LHCN-M2 (cell line): ENCODE measurements at places on chromosomes 12 and 14. TPM values are rescaled to one million over a fixed set of nuclear protein-coding genes. Genes with fewer than 3 reads are reported as not detected.

RHEBL1 gene
- total RNA-seq: 0.90 and 2.9 TPM in 2 replicates

RERG gene
- 3.0 and 5.3 TPM in 2 replicates for total RNA-seq

KRT5 gene
- total RNA-seq: not detected in 2 replicates

NID2 gene
- 11.1 and 13.3 TPM in 2 replicates for total RNA-seq

CRACR2A gene
- 6.7 and 7.0 TPM in 2 replicates for total RNA-seq

DNA sequence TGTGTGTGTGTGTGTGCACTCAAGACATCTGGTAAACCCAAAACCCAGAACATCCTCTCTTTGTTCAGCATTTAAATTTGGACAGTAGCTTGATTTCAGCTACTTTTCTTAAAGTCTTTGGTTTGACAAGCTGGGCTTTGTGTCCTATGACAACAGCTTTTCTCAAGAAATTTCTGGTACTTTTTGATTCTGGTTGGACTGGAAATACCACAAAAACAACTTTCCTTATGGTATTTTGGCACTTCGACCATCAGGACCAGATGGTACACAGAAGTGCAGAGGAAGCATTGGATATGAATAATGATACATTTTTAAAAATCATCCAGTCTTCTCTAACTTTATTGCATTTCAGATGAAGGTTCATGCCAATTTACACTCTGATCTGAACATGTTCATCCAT is 286.6 kb upstream of the FLRT2 start:
- no peak for DNase-seq

DNA sequence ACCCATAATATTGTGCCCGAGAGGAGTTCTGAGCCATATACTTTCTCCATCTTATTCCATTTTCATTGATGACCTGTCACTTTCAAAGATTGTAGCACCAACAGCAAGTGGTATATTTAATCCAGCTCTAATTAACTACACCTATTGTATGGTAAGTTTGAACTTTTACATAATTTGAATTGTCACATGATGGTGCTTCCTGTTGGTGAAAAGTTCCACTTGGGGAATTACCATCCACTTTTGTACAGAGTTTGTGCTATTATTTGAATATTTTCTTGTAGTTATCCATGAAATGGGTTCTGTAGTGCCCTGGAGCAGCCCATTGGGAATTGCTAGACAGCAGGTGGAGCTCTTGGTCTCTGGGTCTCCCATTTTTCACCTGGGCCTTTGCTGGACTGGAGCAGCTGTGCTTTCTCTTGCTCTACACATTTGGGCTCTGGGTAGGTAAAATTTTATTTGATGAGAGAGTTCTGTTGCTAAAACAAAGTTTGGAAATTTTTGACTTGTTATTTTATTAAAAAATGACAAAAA is 3.0 kb downstream of the SMCO3 start:
- DNase-seq: peak; percentile 31

DNA sequence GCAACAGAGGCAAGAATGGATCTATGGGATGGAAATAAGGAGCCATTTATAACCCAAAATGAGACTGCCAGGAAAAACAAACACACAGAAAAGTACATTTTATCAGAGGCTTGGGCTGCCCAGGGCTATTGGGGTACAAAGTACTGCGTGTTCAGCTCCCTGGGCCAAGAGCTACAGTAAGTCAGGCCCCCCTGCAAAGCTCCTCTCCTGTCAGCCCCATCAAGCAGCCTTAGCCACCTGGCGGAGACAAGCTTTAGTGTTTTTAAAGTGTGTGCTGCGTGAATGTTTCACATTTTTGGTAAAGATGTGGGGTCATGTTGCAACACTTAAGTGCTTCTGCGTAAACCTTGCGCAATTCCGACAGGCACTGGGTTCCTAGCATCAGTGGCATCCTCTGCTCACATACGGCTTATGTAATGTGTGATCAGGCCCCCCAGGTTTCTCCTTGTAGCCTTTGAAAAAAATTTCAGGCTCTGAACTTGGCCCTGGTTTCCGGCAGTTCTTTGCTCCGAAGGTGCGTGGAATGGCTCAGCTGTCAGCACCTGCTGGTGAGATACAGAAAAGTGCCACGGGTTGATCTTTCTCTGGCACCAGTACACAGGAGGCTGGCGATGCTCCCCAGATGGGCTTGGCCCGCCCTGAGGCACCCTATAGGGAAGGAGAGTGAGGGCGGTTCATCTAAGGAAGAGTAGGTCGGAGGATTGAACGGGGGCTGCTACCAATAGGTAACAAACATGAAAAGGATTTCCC is 198.7 kb upstream of the EEA1 start:
- DNase-seq: peak; percentile 65

DNA sequence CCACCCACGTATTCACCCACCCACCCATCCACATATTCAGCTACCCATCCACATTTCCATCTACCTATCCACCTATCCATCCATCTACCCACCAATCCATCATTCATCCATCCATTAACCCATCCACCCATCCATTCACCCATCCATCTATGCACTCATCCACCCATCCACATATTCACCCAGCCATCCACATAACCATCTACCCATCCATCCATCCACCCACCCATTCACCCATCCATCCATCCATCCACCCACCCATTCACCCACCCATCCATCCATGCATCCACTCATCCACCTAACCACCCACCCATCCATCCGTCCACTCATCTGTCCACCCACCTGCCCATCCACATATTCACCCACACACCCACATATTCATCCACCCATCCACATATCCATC is 70.5 kb downstream of the LGMN start:
- no peak for DNase-seq

DNA sequence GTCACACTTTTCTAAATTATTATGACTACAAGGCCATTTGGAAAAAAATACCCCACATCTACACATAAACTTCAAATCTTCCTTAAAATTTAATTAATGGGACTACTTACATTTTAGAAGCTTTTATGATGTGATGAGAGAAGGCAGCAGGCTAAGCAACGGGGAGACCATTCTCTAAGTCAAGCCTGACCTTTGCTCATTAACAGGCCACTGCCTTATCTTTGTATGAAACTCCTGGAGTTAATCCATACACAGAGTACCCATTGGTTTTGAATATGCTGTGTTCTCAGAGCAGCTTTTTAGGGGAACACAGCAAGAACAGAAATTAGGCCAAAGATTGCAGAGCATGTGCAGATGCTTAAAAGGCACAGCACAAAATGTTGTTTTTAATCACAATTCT is 35.5 kb upstream of the LRIG3 start:
- no peak for DNase-seq

DNA sequence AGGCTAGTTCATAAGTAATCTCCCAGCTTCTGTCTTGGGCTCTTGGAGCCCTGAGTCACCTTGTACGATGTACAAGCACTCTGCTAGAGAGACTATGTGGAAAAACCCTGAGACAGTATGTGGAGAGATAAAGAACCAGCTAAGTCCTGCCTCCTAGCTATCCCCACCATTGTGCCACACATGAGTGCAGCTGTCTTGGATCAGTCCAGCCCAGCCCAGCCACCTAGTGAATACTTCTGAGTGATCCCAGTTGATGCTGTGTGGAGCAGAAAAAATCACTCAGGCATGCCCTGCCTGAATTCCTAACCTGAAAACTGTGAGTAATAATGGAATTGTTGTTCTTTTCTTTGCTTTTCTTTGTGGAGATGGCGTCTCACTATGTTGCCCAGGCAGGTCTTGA is 5.1 kb upstream of the SERPINA6 start:
- DNase-seq: no peak

DNA sequence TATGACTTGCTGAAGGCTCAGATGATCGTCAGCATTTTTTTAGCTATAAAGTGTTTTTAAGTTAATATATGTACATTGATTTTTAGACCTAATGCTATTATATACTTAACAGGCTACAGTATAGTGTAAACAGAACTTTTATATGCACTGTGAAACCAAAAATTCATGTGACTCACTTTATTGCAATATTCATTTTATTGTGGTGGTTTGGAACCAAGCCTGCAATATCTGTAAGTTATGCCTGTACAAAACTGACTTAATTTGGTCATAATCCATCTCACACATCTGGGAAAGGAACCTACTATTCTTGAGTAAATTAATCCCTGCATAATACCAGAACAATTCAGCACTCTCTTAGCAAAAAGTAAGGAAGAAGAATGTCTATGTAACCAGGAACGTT is 390.7 kb downstream of the SYT1 start:
- DNase-seq: peak; percentile 30

- DNase-seq: no peak
These were observed 11.1 kb upstream of the KRT1 start for GRCh38 chr12:52691076-52691840.

DNA sequence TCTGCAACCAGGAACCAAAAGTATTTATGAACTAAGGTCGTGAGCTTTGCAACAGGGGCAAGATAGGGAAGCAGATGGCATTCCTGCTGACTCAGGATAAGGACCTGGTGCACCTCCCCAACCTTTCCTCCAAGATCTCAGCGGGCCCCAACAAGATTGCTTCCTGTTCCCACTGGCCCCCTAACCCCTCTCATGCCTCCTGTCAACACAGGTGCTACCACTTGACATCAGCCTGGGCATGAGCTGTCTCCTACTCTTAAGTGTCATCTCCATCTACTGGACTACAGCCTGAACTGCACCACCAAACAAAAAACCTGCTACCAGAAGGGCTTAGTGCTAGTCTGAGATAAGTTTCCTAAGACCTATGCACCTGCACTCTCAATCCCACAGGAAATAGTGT is 32.7 kb downstream of the MED6 start:
- peak; percentile 35 for DNase-seq

- DNase-seq: no peak
These were observed 43.8 kb downstream of the C12orf75 start for GRCh38 chr12:105374303-105374702.

- no peak for DNase-seq
These were observed 47.1 kb downstream of the KIF21A start for GRCh38 chr12:39395866-39396265.

DNA sequence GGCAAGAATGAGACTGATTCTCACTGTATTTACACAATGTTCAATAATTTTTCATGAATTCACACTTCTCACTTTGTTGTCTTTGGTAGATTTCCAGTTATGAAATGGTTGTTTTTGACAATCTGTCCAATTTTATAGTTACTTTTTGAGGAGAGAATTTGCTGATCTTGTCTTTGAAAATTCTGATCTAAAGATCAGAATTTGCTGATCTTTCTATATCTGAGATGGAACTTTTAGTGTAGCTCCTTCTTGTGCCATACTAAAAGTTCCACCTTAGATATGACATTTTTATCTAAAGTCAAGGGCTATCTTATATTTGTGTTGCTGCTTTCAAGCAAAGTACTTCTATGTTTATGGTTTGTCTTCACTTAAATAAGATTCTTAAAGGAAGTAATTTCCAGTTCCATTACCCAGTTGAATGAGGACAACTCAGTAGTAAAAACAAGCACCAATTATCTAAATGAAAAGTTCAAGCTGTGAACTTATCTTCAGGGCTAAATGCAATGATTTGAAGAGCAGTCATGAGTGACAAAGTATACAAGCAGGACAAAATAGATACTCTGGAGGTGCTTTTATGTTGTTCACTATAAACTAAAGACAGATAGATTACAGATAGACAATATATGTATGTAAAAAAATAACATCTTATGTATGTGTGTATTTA is 76.4 kb upstream of the FOXG1 start:
- no peak for DNase-seq

DNA sequence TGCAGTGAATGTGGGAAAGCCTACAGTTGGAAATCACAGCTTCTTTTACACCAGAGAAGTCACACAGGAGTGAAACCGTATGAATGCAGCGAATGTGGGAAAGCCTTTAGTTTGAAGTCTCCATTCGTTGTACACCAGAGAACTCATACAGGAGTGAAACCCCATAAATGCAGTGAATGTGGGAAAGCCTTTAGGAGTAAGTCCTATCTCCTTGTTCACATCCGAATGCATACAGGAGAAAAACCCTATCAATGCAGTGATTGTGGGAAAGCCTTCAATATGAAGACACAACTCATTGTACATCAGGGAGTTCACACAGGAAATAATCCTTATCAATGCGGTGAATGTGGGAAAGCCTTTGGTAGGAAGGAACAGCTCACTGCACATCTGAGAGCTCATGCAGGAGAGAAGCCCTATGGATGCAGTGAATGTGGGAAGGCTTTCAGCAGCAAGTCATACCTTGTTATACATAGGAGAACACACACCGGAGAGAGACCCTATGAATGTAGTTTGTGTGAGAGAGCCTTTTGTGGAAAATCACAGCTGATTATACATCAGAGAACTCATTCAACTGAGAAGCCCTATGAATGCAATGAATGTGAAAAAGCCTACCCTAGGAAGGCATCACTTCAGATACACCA is 24.6 kb downstream of the ZNF26 start:
- DNase-seq: no peak

GRCh38 chr12:59624732-59625460 is 29.1 kb downstream of the SLC16A7 start:
- no peak for DNase-seq

GRCh38 chr12:50104417-50105366 is 884 bp downstream of the GPD1 start:
- no peak for DNase-seq

GRCh38 chr12:98062464-98063245 is 452.7 kb upstream of the TMPO start:
- DNase-seq: no peak

- DNase-seq: peak; percentile 44
These were observed 1159.2 kb upstream of the TMEM132C start for GRCh38 chr12:127107744-127108143.
